Cerebellar nuclear complex (tissue), 1 donor: ENCODE measurements at places on chromosomes 2 and 18.

DNA sequence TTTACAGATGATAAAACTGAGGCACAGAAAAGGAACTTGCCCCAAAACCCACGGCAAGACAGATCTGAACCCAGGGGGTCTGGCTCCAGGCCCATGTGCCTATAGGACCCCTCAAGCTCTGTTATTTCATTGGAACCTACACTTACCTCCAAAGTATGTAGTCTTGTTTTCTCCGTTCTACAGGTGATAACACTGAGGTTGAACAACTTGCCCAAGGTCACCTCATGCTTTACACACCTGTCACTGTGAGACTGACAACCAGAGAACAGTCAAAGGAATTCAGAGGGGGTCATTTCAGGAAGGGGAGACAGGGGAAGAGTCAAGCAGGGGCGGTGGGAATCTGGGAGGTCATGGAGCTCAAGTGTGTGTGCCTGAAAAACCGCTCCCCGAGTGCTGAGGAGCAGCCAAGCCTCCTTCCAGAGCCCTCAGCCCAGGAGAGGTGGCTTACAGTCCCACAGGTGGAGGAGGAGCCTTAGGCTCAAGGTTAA is 47.7 kb downstream of the SERTAD2 start:
- no peak for DNase-seq

GRCh38 chr2:85862426-85862825 is 26.4 kb downstream of the ST3GAL5 start:
- no peak for DNase-seq

- DNase-seq, result no peak
Observed at GRCh38 chr2:56476509-56477071, 292.8 kb downstream of the CCDC85A start.

DNA sequence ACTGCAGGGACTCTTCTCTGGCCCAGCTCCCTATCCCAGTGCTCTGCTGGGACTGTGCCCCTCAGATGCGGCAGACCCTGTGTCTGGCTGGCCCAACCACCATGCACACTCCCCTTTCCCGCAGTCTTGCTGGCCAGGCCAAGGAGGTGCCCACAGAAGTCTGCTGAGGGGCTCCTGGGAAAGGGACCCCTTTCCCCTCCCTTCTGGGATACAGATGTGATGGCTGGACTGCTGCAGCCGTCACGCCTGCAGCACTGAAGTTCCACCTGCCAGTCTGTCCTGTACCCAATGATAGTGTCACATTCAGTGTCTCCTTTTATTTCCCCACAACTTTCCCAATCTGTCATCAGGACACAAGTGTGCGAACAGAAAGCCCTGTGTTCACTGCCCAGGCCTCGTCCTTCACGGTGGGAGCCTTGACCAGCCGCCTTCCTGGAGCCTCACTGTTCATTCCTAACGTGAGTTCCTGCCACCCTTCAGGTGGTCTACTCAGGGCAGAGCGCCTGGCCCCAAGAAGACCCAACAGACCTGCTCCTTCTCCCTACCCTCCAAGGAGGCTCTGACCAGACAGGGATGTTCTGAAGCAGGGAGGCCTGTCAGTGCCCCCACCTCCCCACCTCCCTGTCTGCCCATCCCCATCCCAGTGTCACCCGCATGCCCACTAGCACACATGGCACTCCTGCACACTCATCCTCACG is 47.1 kb downstream of the ANKMY1 start:
- DNase-seq, result no peak

DNA sequence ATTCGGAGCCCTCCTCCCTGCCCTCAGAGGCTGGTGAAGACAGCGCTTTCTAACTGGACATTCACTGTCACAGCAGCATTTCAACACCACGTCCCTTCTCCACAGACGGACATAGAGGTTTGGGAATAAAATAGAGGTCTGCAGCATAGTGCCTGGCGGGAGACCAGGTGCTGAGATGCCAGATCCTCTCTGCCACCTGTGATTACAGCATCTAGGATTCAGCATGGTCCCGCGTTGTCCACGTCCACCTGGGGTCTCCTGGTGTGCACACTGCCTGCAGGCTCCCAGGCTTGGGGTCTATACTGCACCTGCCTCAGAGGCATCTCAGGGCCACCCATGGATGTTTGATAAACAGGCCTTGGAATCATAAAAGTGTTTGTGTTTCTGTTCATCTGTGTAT is 175.5 kb downstream of the TMEM18 start:
- no peak for DNase-seq

DNA sequence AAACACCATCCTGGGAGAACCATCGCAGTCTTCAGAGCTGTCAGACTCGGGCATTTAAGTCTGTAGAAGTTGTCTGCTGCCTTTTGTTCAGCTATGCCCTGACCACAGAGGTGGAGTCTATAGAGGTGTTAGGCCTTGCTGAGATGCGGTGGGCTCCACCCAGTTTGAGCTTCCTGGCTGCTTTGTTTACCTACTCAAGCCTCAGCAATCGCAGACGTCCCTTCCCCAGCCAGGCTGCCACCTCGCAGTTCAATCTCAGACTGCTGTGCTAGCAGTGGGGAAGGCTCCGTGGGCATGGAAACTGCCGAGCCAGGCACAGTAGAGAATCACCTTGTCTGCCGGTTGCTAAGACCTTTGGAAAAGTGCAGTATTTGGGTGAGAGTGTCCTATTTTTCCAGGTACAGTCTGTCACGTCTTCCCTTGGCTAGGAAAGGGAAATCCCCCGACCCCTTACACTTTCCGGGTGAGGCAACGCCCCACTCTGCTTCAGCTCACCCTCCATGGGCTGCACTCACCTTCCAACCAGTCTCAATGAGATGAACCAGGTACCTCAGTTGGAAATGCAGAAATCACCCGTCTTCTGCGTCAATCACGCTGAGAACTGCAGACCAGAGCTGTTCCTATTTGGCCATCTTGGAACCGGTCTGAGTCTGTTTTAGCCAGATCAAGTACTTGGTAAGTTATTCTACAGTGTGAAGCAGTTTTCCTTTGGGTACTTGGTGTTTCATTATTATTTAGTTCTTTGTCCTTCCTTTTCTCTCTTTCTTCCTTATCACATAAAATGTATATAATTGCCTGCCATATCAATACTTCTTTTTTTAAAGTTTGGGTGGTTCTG is 71.5 kb downstream of the CDC42EP3 start:
- no peak for DNase-seq

GRCh38 chr2:6103949-6104348 is 411.8 kb downstream of the SOX11 start:
- no peak for DNase-seq

- no peak for DNase-seq
Observed at GRCh38 chr2:146124741-146125140, 1604.8 kb upstream of the ZEB2 start.

DNA sequence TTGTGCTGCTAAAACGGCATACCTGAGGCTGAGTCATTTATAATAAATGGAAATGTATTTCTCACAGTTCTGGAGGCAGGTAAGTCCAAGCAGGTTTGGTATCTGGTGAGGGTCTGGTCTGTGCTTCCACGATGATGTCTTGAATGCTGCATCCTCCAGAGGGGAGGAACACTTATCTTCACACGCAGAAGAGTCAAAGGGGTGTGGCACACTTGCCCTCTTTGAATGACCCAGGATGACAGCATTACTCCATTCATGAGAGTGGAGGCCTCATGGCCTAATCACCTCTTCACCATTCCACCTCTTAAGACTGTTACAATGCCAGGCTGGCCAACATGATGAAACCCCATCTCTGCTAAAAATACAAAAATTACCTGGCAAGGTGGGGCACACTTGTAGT is 61.0 kb downstream of the NCAPH start:
- no peak for DNase-seq

- DNase-seq, result no peak
Observed at GRCh38 chr18:48129621-48130082, 199.2 kb upstream of the SMAD2 start.

DNA sequence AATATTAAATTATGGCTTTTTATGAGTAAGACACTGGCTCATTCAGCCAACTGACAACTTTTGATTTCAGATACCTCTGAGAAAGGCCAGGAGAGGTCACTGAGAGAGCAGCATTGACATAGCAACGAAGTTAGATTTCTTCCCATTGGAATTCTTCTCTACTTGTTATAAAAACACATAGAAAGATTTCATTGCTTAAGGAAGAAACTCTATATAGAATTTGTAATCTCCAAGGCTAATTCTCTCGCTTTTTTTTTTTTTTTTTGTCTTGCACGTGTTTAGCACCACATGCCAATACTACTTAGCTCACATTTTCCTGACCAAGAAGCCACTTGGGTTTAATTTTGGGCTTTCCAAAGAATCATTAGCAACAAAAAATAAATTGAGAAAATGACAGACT is 233.7 kb downstream of the CALCRL start:
- DNase-seq, result no peak

- DNase-seq, result no peak
Observed at GRCh38 chr2:207974216-207974605, 51.1 kb downstream of the PLEKHM3 start.

DNA sequence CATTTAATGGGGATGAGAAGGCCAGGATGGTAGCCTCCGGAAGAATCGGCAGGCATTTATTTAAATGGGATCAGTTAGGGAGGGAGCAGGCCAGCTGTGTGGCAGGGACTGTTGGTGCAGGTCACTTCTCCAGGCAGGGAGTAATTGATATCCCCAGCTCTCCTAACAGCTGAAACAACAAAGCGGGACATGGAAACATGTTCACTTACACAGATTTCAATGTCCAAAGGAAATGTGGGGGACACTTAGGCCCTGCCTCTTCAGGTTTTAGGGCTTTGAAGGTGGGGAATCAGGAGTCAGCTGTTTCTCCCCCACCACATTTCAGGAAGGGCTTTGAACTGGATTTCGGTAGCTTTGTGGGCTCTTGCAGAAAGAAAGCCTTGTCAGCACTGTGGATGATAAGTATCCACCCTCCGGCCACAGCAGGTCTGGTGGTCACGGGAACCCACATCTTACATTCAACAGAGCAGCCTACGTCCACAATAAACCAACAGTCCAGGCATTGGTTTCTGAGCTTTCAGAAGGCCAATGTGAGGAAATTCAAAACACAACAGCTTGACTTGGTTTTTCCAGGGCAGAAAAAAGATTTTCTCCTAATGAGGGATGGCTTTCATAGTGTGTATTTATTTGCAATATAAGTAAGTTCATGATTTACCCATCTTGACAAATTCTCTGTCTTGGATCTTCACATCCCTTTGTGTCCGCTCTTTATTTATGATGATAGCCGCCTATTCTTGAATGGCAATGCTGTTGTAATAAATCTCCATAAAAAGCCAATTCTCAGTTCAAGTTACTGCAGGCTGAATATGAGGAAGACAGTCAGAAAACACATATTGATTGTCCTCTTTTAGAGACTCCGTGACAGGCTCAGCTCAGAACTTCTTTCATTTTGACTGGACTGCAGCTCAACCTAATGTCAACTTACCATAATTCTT is 96.6 kb upstream of the NRP2 start:
- DNase-seq, result no peak

- DNase-seq, result no peak
Observed at GRCh38 chr18:54119524-54120019, 104.9 kb downstream of the MBD2 start.

DNA sequence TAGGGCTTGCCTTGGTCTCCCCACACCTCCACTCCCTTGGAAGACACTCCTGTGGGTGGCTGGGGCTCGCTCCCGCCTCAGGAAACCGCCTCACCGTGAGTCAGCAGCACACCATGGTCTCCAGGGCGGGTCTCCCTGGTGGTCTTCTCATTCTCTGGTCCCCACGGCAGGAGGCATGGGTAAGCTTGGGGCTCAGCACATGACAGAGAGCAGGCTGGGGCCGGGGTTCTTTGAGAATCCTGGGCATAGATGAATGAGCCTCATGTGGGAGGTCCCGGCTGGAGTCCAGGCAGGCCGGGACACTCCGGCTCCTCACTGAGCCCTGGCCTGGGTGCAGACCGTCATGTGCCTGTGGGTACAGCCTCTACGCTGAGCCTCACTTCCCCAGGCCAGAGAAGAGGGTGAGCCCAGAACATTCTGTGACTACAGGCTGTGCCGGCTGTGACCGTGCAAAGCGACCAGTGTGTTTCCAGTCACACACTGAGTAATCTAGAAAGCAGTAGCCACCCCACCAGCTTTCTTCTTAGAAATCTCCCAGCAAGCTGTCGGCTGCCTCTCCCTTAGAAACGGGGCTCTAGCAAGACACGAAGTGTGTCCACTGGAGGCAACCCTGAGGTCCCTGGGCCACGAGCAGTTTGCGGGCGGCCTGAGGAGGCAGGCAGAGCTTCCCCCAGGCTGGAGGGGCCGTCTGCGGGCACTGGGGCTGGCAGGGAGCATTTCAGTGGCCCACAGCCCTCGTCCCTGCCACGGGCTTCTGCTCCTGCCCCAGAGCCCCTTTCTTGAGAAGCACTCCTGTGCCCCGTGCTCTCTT is 93.1 kb downstream of the RHOB start:
- no peak for DNase-seq

- DNase-seq, result no peak
Observed at GRCh38 chr18:3279201-3280185, 17.6 kb downstream of the MYL12B start.

DNA sequence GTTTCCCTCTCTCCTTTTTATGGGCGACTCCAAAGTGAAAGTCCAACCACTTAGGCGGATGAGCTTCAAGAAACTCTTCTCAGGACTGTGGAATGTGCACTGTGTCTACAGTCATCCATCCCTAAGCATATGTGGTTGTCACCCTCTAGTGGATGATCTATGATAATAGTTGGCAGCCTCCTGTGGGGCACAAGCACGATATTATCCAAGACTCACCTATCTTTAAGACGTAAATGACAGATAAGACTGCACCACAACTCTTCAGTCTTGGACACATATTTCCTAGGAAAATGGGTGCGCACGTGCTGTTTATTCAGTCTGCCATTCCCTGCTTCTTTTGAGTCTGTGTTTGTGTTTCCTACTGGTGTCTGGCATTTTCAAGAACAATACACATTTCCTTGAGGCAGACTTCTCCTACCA is 145.5 kb upstream of the CTAGE1 start:
- no peak for DNase-seq

- DNase-seq, result no peak
Observed at GRCh38 chr2:96073170-96073775, 38.6 kb upstream of the GPAT2 start.

- no peak for DNase-seq
Observed at GRCh38 chr2:45354776-45355175, 256.3 kb downstream of the SRBD1 start.

GRCh38 chr2:141957827-141958450 is 172.9 kb downstream of the LRP1B start:
- DNase-seq, result peak; percentile 9

DNA sequence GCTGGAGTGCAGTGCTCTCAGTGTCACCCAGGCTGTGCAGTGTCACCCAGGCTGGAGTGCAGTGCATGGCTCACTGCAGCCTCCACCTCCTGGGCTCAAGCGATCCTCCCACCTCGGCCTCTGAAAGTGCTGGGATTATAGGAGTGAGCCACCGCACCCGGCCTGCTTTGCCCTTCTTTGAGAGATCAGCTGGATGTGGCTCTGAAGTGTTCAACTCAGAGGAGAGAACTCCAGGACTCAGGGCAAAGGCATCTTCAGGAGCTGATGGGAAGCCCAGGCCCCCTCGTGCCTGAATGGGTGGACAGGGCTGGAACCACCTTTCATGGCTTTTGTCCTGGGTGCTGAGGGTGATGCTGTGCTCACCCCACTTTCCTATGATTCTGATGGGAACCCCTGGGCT is 52.0 kb upstream of the HAAO start:
- DNase-seq, result no peak
